ENCODE measurements at places on chromosomes 16 and 17.

GRCh38 chr17:80116921-80117380 lies 15.6 kb downstream of the GAA start:
- DNase-seq: no peak

DNA sequence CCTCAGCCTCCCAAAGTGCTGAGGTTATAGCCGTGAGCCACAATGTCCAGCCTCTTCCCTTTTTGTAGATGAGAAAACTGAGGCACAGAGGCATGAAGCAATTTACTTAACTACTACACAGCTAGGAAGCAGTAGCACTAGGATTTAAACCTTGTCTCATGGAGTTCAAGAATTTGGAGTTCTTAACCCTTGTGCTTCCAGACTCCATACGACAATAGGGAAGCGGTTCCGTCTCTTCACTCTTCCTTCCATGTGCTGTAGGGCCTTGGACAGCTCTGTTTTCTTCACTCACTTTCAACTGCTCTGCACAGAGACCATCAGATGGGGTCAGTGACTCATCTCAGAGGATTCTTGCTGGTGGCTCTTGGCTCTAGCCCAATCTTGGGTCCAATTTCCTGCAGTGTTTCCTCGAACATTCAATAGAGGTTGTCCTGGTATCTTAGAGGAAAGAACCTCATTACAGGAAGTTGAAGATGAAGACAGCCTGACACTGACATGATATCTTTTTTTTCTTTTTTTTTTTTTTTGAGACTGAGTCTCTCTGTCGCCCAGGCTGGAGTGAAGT lies 19.3 kb downstream of the ITGAL start:
- peak; percentile 24 for DNase-seq

DNA sequence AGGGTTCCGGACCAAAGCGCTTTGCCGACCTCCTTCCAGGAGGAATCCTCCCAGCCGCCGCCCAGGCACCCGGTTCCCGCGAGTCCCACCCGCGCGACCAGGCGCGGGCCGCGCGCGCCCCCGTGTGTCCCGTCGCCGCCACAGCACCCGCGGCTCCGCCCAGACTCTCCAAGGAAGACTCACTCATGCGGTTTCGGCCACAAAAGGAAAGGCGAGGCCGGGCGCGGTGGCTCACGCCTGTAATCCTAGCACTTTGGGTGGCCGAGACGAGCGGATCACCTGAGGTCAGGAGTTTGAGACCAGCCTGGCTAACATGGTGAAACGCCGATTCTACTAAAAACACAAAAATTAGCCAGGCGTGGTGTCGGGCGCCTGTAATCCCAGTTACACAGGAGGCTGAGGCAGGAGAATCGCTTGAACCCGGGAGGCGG lies 3.5 kb upstream of the PKMYT1 start:
- DNase-seq: no peak

DNA sequence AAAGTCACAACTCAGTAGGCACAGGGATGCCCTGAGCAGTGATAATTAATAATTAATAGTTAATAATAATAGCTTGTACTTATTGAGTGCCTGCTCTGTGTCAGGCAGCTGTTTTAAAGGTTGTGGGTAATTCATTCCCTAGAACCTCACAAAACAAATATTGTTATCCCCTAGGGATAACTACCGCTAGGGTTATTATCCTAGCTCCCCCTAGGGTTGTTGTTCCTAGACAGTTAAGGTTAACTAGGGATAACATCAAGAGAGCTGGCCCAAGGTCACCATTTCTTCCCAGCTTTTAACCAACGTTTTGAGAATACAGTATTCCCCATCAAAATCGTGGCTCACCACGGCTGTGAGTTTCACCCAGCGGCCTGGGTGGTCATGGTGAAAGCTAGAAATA lies 180.1 kb downstream of the PRKCB start:
- no peak for DNase-seq

DNA sequence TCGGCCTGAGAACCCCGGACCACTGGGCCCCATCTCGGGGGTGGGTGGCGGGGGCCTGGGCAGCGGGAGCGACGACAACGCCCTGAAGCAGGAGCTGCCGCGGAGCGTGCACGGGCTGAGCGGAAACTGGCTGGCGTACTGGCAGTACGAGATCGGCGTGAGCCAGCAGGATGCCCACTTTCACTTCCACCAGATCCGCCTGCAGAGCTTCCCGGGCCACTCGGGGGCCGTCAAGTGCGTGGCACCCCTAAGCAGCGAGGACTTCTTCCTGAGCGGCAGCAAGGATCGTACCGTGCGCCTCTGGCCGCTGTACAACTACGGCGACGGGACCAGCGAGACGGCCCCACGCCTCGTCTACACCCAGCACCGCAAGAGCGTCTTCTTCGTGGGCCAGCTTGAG lies 8.9 kb upstream of the SERPINF2 start:
- DNase-seq: no peak

GRCh38 chr17:258045-258734 lies 76.7 kb upstream of the DOC2B start:
- no peak for DNase-seq

DNA sequence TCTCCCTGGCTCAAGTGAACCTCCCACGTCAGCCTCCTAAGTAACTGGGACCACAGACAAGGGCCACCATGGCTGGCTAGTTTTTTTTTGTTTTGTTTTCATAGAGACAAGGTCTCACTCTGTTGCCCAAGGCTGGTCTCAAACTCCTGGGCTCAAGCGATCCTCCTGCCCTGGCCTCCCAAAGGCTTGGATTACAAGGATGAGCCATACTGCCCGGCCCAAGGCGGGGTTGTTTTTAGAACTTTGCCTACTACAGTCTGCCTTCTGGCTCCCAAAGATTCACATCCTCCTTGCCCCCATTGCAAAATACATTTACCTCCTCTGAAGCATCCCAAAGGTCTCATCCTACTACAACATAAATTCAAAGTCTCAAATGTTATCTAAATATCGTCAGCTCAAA lies 49.5 kb upstream of the PHOSPHO1 start:
- no peak for DNase-seq

DNA sequence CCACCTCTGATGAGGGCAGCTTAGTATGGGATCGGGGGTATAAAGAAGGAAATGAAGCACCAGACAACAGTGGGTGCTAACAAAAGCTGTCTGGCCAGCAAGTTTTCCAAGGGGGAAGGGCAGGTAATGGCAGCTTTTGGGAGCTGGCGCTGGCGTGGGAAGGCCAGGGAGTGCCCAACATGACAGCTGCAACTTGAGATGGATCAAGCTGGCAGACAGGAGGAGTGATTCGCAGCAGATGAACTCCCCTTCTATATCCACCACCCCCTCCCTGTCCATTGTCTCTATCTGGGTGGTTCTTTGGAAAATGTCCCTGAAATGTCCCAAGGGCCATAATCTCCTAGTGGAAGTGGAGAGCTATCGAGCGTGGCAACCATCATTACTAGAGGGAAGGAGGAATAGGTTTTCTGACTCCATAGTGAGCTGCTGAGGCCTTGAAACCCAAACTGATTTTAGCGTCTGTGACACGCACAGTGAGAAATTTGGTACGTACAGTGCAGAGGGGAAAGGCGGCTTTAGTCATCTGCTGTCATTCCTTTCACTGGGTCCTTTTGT lies 4.8 kb upstream of the INPP5K start:
- DNase-seq: no peak

DNA sequence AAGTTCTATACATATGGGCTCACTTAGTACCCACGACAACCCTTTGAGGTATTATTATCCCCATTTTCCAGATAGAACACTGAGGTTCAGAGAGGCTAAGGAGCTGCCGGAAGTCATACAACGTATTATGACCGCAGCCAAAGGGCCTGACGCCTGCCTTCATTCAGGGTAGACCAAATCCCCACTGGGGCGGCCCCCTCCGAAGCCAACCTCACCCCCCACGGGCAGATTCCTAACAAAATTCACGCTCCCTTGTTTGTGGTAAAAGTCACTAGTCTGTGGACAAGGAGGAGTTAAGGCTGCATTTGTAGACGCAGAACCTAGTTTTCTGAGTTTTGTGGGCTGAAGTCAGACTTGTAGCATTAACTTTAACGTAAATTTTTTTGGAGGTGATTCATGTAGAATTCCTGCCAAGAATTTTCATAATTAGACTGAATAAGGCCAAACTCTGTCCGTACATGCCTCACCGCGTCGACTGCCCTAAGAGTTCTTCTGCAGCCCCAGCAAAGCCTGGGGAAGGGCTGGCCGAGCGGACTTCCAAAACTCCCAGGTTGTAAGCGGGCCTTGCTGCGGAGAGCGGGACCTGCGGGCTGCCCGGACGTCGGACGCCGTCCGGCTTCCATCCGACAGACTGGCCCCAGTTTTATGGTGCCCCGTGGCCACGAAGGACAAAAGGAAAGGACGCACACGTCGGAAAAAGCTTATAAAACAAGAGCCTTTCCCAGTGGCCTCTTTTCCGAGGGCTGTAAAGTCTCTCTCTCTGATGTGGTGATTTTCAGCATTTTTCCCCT lies 75.7 kb downstream of the NXN start:
- peak; percentile 93 for DNase-seq

DNA sequence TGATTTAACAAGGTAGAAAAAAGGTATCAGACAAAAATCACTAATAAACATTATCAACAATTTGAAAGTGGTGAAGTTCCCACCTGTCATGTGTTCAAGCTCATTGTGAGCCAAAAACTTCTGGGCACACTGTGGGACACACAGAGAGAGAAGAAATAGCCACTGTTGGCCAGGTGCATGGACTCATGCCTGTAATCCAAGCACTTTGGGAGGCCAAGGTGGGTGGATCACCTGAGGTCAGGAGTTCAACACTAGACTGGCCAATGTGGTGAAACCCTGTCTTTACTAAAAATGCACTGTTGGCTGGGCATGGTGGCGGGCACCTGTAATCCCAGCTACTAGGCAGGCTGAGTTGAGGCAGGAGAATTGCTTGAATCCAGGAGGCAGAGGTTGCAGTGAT lies 167.4 kb downstream of the TOX3 start:
- no peak for DNase-seq

DNA sequence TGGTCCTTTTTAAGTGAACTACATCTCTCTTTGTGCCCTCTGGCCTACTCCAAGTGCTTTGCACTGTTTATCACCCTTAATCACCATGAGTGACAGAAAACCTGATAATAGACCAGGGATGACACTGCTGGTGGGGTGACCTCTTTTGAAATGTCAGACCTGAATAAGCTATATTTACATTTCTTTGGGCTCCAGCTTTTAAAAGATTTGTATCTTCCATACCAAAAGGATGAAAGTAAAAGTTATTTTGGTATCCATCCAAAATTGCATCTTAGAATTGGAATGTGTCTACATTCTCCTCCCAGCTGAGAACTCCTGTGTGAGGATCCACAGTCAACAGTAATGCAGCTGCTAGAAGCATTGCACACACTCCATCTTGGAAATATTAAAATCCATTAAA lies 370.0 kb downstream of the CDH11 start:
- peak; percentile 50 for DNase-seq

- DNase-seq: no peak
These were observed 29.4 kb downstream of the CCR7 start for GRCh38 chr17:40535924-40536294.

GRCh38 chr16:47375423-47375822 lies 85.4 kb downstream of the ITFG1 start:
- DNase-seq: no peak

DNA sequence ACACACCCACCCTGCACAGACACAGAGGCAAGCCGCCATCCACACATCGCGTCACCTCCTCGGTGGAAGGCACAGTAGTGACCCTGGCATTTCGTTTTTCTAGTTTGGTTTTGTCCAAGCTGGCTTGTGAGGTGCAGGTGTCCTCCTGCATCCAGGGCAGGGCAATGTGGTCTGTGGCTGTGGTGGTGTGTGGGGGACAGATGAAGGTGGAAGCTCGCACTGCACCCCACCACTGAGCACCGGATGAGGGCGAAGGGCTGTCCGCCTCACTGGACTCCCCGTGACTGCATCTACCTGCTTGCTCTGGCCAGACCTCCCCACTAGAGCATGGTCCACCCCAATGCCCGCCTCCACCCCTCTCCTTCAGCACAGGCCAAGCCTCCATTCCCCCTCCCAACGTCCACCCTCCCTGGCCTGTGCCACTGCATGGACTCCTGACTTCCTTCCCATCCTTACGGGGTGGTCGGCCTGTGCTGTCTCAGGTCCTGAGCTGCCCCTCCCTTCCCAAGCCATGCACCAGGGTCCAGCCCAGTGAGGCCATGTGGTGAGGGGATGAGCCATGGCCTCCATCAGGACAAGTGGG lies 78.8 kb upstream of the CBX4 start:
- DNase-seq: no peak

- DNase-seq: no peak
These were observed 26.2 kb downstream of the TNFRSF13B start for GRCh38 chr17:16945663-16946218.

- DNase-seq: no peak
These were observed 99.4 kb downstream of the KCNJ12 start for GRCh38 chr17:21475571-21475970.

DNA sequence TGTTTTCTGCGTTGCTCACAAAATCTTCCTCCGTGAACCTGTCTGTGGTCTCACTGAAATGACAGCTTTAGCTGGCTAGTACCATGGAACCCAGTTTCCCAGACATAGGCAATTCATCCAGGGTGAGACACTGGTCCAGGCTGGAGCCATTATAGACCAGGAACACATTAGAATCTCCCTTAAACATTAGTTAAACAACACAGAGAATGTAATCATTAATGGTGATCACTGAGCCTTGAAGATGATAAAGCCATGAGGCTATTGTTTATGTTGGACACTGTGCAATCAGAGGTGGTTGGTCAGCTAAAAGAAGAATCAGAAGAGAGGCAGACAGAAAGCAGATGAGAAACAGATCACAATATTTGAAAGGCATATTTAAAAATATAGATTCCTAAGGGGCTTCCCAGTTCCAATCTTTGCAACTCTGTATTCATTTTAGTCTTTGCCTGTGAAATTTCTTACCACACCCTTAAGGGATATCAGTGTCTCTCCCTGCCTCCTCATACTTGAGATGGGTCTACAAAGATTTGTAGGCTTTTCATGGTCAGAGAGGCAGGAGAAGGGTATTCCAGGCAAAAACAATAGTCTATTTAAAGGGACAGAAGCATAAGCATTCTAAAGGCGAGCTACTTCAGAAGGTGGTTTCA lies 317.9 kb downstream of the MAP2K6 start:
- no peak for DNase-seq

DNA sequence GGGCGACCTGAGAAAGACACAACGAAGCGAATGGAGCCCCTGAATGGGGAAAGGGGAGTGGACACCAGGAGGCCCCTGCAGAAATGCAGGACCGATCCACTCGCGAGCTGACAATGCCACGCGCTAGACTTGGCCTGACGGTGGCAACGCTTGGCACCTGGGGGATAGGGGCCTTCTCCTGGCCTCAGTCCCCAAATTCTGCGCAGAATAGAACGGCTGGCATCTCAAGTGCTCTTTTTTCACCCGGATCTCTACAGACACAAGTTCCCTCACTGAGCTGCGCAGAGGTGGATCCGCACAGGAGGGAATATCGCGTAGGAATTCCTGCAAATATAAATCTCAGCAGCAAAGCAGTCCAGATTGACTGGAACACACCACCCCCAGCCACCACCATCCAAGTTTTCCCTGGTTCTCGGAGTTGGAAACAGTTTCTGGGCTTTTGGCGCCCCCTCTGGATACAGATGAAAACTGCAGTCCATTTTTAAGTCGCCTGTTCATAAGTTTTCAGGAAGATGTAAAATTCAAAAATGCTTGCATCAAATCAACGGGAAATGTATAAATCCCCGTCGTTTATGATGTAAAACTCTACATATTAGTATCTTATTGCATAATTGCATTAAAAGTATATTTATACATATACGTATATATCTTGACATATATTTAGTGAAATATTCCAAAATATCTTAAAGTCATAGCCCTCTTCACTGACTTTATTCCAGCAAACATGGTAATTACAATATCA lies 2.3 kb upstream of the SOX9 start:
- DNase-seq: no peak
